ENCODE measurements at places on chromosomes 11 and 22. TPM values are rescaled to one million over a fixed set of nuclear protein-coding genes. Genes with fewer than 3 reads are reported as not detected.

Gene MUC5AC
- not detected for total RNA-seq

Gene ANO3
- total RNA-seq, result not detected

Gene RAPSN
- not detected for total RNA-seq

Gene GLYATL2
- total RNA-seq, result not detected

Gene ALDH3B2
- not detected for total RNA-seq

Gene RASSF7
- total RNA-seq, result 11.5 TPM

Gene DDX17
- 254 TPM for total RNA-seq

Gene SLC5A1
- not detected for total RNA-seq

Gene OR8G1
- not detected for total RNA-seq

Gene LRRC56
- total RNA-seq, result 2.2 TPM

Gene WT1
- total RNA-seq, result not detected

Gene PACSIN2
- 34.6 TPM for total RNA-seq

Gene SCGB1C1
- not detected for total RNA-seq

Gene ST13
- total RNA-seq, result 231 TPM

Gene DERL3
- total RNA-seq, result 4.0 TPM

Gene OR51B4
- not detected for total RNA-seq

Gene SPDYC
- not detected for total RNA-seq

Gene KRTAP5-2
- not detected for total RNA-seq

Gene MMP13
- total RNA-seq, result not detected

Gene APOA5
- not detected for total RNA-seq

Gene FXYD6
- not detected for total RNA-seq

Gene POU2AF2
- total RNA-seq, result not detected

Gene CELSR1
- total RNA-seq, result 0.04 TPM

Gene FAM111B
- total RNA-seq, result 50.4 TPM

Gene ADSL
- 178 TPM for total RNA-seq

Gene CERK
- 38.1 TPM for total RNA-seq

Gene POLDIP3
- 71.7 TPM for total RNA-seq

Gene TMEM45B
- total RNA-seq, result 0.58 TPM

Gene TFIP11
- total RNA-seq, result 45.9 TPM

Gene TP53I11
- 12.5 TPM for total RNA-seq

Gene PRDM11
- total RNA-seq, result 4.7 TPM

Gene SMCO4
- 6.1 TPM for total RNA-seq

Gene TRIM6
- 1.4 TPM for total RNA-seq

Gene MPPED1
- not detected for total RNA-seq

Gene MOGAT2
- total RNA-seq, result not detected

Gene MTMR2
- 51.7 TPM for total RNA-seq

Gene SCUBE1
- 0.23 TPM for total RNA-seq

Gene UBQLNL
- not detected for total RNA-seq

Gene LMO2
- 0.14 TPM for total RNA-seq

Gene KCNQ1
- 9.6 TPM for total RNA-seq

Gene USP2
- 0.82 TPM for total RNA-seq

Gene OR8D4
- total RNA-seq, result not detected

Gene RNF169
- 12.4 TPM for total RNA-seq

Gene PANX3
- total RNA-seq, result not detected

Gene DCHS1
- 1.3 TPM for total RNA-seq

Gene NTM
- not detected for total RNA-seq

Gene GRM5
- not detected for total RNA-seq

Gene OR2AT4
- total RNA-seq, result not detected

Gene HEPN1
- not detected for total RNA-seq

Gene CTSW
- 41.5 TPM for total RNA-seq

Gene RIN1
- 1.6 TPM for total RNA-seq

Gene FGF19
- not detected for total RNA-seq

Gene P2RY2
- total RNA-seq, result not detected

Gene ACCSL
- not detected for total RNA-seq
